Renal cortex interstitium (tissue), 15 donors: ENCODE measurements at places on chromosomes 5 and 9.

- DNase-seq = no peak
These were observed 590.0 kb upstream of the DMAC1 start for GRCh38 chr9:8389531-8389930.

GRCh38 chr9:13716601-13717321, 437.3 kb upstream of the MPDZ start:
- no peak for DNase-seq

- no peak for DNase-seq
These were observed 28.6 kb upstream of the TAS2R1 start for GRCh38 chr5:9658706-9659105.

DNA sequence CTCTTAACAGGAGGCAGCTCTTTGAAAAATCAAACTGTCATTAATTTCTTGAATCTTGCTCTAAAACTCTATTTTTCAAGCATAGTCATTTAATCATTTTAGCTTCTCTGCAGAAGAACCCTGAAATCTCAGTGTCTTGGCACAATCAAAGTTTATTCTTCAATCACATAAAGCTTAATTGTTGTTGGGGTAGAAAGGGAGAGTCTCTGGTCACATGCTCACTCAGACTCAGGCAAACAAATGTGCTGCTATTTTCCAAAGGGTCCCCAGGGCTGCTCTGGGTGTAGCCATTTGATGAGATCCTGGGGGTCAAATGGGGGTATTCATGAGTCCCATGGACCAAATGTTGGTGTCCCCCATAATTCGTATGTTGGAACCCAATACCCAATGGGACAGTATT, 114.8 kb downstream of the MSX2 start:
- DNase-seq = no peak

GRCh38 chr9:107243742-107244141, 39.3 kb upstream of the RAD23B start:
- DNase-seq = no peak
